Femur (tissue), 1 donor: ENCODE measurements at places on chromosomes 4 and X.
A peak's percentile ranks its signal among the peaks of the same experiment; 100 is the strongest.

- DNase-seq: no peak
Observed at GRCh38 chrX:37378404-37378803, 29.2 kb downstream of the PRRG1 start.

DNA sequence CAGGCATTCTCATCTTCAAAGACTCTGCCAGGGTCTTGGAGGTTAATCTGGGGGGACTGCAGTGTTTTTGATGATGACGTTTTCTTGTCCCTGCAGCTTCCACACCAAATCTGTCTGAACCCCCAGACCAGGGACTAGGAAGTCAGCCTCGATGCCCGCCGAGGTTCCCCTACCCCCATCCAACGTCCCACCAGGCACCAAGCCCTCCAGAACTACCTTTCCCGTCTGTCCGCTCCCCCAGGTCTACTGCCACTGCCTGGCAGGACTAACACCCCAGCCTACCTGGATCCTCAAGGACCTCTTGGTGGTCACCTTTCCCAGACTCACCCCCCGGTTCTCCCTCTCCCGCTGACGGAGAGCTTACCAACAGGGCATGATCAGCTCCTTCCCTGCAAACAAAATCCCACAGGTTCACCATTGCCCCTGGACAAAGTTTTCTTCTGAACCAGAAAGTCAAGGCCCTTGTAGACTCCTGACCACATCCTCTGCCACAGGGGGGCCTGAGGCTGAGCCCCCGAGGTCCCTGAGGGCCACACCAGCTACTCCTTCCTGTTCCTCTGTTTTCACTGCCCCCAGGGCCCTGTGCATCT lies 40.9 kb downstream of the HMX1 start:
- no peak for DNase-seq

DNA sequence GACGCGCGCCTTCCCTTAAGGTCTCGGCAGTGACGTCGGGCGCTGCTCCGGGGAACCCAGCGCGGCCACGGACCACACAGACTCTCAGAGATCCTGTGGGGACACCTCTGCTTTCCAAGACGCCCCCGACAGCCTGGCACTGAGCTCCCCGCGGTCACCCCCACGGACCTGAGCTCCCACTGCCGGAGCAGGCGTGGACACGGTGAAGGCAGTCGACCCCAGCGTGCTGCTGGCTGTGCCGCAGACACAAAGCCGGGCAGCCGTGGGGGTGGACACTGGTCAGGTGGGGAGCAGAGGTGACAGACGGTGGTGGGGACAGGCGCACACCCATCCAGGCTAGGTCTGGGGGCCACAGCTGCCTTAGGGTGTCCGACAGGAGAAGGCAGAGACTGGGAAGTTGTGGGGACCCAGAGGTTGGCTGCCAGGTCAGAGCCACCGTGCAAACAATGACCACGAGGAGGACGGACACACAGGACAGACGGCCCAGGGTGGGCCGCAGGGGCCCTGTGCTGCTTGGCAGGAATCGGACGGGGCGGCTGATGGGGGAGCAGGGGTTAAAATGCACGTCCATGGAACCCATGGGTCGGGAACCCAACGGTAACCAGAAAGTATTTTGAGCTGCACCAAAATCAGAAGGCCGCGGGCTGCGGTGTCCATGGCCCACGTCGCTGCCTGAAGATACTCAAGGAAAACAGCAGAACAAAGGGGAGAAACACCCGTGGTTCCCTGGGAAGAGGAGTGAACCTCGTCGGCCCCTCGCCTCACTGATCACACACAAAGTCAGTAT lies 16.6 kb upstream of the GTPBP6 start:
- no peak for DNase-seq

DNA sequence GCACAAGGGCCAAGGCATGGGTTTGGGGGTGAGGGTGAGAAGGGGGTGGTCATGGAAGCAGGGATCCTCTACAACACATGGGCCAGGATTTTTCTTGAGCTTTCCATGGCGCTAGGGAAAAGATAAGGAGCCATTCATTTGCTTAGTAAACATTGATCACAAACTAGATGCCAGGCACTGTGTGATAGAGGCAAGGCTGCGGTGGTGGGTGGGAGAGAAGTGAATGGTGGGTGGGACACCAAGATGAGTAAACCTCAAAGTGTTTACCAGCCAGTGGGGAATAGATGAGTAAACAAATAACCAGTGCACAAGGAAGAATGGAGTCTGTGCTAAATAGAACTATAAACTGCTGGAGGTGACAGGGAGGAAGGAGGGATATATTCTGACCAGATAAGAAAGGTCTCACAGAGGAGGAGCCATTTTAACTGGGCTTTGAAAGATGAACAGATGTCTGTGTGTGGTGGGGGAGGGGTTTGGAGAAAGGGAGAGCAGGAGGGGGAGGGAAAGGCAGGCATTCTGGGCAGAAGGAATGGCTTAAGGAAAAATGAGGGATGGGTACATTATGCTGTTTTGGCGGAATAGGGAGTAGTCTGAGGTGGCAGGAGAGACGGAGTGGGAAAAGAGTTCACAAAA lies 48.0 kb upstream of the LAS1L start:
- no peak for DNase-seq

DNA sequence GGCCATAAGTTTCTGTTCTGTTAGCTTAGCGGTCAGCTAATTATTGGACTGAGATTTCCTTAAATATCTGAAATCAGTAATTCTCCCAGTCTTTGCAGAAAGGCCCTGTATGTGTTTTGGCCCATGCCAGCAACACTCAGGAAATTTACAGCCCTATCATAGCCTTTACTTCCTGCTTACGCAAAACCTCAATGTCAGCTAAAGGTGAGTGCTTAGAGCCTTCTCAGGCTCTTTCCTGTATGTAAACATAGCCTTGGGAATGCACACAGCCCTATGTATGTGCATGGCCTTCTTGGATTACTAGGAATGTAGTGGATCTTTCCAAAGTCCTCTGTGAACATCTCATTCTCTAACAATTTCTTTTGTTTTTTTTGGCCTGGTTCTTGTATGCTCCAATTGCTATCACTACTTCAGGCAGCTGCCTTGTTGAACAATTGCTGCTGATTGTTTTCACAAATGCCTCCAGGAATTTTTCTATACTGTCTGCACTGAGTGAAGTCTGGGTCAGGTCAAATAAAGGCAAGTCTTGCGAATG lies 200.0 kb downstream of the PPP1R2C start:
- no peak for DNase-seq

DNA sequence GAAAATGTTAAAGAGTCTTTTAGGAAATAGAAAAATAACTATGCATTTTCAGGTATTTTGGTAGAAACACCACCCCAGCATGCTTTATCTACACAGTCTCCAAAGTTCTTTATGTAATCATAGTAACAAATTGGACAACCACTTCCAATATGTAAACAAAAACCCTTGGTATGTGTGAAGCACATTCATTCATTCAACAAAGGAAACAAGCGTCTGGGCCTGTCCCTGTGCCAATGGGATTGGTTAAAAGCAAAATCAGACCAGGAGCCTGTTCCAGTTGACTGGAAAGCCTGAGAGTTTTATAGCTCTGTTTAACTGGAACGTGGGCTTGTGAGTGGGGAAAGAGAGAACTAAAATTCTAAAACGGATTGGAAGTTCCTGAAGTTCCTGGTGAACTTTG lies 41.3 kb upstream of the TENM3 start:
- DNase-seq: no peak

DNA sequence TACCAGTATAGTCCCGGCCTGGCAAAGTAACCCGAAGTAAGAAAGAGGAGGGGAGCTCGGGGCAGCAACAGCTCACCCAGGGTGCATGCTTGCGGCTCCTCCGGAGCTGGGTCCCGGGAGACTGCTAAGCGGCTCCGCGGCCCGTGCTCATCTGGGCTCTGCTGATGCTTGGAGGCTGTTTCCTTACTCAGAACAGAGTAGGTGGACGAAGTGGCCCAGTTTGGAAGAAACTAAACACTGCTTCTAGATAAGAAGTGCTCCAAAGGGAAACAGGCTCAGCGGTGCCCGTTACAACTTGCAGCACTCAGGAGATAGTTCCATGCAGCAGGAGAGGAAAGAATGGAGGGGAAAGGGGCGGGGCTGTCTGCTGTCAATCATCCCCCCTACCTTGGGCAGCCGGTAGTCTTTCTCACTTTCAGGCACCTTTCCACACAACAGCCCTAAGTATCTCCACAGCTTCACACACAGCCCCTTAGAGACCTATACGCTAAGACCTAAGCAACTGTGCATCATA lies at the start of gene COL4A6:
Gene COL4A6 (minus strand): TSS at position 313 of the 514 bp plus-strand sequence. CDS start 226 bp downstream, at position 87.
- DNase-seq: no peak

GRCh38 chrX:154019633-154020528 lies at the start of gene IRAK1:
Gene IRAK1 (minus strand): TSS chrX:154019902. CDS start chrX:154019812, 90 bp downstream.
- DNase-seq: peak; percentile 65

- no peak for DNase-seq
Observed at GRCh38 chrX:71525316-71525715, 7.6 kb upstream of the OGT start.

DNA sequence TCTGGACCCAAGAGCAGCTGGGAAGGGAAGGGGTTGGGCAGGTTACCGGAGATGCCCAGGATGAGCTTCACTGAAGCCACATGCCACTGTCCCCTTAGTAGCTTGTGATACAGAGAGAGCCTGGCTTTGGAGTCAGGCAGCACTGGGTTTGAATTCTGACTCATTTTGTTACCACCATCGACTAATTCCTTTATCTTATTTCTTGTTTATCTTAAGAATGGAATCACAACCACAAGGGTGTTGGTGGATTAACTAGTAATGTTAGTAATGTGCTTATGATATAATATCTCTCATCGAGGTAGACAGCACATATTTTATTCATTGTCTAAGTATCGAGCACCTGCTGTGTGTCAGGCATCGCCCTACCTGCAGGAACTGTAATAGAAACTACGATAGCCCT lies 17.7 kb upstream of the STX18 start:
- no peak for DNase-seq

DNA sequence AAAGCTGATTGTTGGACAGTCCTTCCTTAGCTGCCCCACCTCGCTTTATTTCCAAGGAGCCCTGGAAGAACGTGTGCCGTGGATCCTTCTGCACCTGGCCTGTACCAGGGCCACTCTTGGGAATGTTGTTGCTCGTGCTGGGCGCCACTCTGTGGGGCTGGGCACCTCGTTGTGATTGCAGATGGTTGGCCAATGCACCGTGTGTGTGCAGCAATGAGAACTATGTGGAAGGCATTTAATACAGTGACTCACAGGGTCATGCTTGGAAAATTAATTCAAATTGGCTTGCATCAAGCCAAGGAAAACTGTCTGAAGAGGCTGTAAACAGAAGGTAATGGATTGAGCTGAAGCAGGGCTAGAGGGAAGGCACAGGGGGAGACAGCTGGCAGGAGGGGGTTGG lies 37.0 kb upstream of the CD99L2 start:
- no peak for DNase-seq

- DNase-seq: no peak
Observed at GRCh38 chrX:24482823-24483415, 17.8 kb downstream of the PDK3 start.

- no peak for DNase-seq
Observed at GRCh38 chr4:8224975-8225625, 26.0 kb downstream of the SH3TC1 start.

DNA sequence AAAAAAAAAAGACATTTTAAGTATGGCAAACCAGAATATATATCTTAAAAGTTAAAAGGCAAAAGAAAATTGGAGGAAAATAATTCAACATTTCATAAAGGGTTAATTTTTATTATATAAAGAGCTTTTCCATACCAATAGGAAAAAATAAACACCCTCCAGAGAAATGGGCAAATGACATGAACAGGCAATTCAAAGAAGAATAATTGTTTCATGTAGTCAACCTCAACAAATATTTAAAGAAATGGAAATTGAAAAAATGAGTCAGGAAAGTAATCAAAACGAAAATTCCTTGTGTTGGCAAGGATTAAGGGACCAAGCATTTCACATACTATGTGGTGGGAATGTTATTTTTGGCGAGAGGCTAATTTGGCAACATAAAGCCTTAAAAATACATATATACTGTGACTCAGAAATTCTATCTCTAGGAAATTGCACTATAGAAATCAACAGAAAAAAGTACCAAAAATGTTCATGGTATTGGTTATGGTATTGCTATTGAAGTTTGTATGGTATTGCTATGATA lies 87.6 kb downstream of the HAUS3 start:
- DNase-seq: no peak
